Activated naive CD4-positive, alpha-beta T cell treated with anti-CD3 and anti-CD28 coated beads, Interleukin-2, amount 50 U/mL, for 16 hours (primary cell): ENCODE measurements at places on chromosomes 7 and 10.
A peak's percentile ranks its signal among the peaks of the same experiment; 100 is the strongest.

GRCh38 chr10:73920089-73920488 lies 9.2 kb downstream of the PLAU start:
- no peak for DNase-seq

DNA sequence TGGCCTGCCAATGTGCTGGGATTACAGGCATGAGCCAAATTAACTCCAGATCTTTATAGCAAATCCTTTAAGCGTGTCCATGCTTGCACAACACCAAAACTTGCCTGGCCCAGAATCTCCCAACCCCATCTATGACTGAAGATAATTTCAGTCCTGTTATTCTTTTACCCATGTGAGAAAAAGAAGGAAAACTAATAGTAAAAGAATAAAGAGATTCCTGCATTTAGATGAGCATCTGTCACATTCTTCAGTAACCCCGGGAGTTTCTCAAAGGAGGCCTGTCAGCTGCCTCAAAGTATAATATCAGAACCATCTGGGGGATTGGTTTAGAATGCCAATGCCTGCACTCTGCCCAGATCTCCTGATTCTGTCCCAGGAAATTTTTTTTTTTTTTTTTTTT lies 158.1 kb upstream of the KMT2E start:
- no peak for DNase-seq

GRCh38 chr10:99672884-99673283 lies 13.6 kb downstream of the ENTPD7 start:
- DNase-seq = no peak

DNA sequence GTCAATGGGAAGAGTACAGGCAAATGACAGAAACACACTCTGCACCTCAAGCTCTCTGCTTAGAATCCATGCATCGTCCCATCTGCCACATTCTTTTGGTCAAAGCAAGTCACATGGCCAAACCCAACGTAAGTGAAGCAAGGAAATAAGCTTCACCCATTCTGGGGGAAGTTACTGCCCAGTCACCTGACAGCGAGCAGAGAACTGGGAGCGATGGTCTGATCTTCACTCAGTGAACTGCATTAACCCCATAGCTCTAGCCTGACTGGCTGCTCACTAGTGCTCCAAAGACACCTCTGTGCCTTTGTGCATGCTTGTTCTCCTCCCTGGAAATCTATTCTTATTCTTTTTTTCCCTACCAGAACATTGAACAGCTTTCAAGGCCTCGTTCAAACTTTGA lies 89.9 kb downstream of the APBB1IP start:
- DNase-seq = no peak

- no peak for DNase-seq
Observed at GRCh38 chr7:12647364-12648219, 39.8 kb upstream of the ARL4A start.

- DNase-seq = peak; percentile 62
Observed at GRCh38 chr7:24819916-24820689, 62.8 kb upstream of the GSDME start.

DNA sequence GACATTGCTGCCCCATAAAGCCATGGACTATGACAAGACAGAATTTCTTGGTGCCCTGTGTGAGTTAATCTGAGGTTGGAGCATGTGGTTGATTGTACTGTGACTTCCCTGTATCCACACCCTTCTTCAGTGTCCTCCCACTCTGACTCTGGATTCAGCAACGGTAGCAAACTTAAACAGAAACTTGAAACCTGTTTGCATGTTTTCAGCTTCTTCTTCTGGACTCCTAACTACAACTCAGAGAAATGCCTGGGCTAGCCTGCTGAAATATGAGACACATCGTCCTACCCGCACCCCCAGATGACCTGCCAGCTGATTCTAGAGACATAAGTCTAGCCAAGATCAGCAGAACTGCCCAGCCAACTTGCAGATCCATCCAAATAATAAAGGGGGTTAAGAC lies 78.4 kb downstream of the IPMK start:
- no peak for DNase-seq

DNA sequence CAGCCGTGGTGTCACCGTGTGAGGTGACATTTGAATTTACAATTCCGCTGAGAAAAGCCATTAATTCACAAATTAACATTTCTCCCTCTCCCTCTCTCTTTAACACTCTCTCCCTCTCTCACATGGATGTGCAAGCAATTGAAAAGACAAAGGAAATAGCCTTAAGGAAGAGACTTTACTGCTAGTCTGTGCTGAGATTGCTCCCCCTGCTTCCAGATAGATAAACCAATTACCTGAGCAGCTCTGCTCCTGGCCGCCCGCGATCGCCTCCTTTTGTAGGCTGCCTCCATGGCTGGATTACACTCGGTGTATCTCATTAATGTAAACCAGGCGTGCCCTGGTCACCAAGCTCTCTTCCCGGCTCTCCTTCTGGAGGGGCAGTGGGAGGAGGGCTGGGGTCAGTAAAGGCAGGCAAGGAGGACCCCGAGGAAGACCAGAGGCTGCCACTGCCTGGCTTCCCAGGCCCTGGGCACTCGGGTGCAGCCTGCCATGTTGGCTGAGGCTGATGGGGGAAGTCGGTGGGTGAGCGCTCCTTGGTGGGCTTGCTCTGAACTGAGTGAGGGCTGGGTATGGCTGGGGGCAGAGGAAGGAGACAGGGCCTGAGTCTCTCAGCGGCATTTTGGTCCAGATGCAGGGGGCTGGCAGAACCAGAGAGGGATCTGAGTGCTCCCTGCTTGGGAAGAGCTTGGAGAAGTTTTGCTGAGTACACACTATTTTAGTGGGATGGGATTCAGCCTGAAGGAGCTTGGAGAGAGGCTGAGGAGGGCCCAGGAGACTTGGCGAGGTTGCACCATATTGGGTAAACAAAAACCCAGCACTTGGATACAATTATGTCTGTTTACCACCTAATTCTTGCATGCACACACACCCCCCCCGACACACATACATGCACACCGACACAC lies 42.9 kb downstream of the PAX2 start:
- no peak for DNase-seq
